ENCODE measurements at places on chromosomes 7 and 10. TPM values are rescaled to one million over a fixed set of nuclear protein-coding genes. Genes with fewer than 3 reads are reported as not detected.
A peak's percentile ranks its signal among the peaks of the same experiment; 100 is the strongest.

GRCh38 chr10:28628184-28628893 lies 49.0 kb upstream of the BAMBI start:
- H3K27ac ChIP-seq, result no peak overlapping the region
- peak; percentile 88 for DNase-seq
- no peak overlapping the region for H3K4me3 ChIP-seq
- peaks cover 13% of the 10 kb centered on the region for H3K4me1 ChIP-seq

DNA sequence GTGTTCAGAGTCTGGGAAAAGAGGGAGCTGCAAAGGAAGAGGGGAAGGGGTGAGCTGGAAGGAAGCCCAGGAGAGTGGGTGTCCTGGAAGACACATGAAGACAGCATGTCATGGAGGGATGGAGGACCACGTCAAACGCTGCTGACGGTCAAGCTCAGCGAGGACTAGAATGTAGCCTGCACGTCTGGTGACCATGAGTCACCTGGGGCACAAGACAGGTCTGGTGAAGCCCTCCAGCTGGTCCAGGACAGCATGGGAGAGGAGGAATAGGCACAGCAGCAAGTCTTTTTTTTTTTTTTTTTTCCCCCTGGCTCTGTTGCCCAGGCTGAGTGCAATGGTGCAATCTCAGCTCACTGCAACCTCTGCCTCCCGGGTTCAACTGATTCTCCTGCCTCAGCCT lies 19.6 kb upstream of the AMZ1 start:
- H3K27me3 ChIP-seq, result no peaks in the 10 kb centered on the region
- H3K4me1 ChIP-seq, result peaks cover 32% of the 10 kb centered on the region
- H3K4me3 ChIP-seq, result no peak overlapping the region
- H3K27ac ChIP-seq, result no peak overlapping the region
- H3K36me3 ChIP-seq, result no peaks in the 10 kb centered on the region
- DNase-seq, result no peak

The SPDYE2B gene
- not detected for polyA plus RNA-seq

DNA sequence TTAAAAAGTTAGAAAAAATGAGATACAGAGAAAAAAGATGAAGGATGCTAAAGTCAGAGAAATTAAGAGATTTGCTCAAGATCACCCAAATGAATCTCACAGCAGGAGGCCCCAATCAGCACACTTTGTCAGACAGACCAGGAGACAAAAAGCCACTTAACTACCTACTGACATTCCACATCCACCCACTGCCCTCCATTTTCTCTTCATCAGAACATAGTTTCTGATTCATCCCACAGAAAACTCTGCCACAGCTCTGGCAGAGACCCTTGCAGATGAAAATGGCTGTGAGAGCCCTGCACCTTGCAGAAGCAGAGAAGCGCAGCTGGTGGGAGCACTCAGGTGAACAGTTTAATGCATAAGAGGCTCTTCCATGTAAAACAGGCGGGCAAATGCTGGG lies 26.6 kb downstream of the DGKI start:
- no peak for DNase-seq
- H3K4me3 ChIP-seq, result no peak overlapping the region
- H3K27me3 ChIP-seq, result no peaks in the 10 kb centered on the region
- no peak overlapping the region for H3K27ac ChIP-seq
- no peaks in the 10 kb centered on the region for H3K36me3 ChIP-seq
- H3K4me1 ChIP-seq, result no peaks in the 10 kb centered on the region

The EVX1 gene
- not detected for polyA plus RNA-seq

The SUN3 gene
- polyA plus RNA-seq, result not detected

The RSPH10B2 gene
- 0.70 TPM for polyA plus RNA-seq

DNA sequence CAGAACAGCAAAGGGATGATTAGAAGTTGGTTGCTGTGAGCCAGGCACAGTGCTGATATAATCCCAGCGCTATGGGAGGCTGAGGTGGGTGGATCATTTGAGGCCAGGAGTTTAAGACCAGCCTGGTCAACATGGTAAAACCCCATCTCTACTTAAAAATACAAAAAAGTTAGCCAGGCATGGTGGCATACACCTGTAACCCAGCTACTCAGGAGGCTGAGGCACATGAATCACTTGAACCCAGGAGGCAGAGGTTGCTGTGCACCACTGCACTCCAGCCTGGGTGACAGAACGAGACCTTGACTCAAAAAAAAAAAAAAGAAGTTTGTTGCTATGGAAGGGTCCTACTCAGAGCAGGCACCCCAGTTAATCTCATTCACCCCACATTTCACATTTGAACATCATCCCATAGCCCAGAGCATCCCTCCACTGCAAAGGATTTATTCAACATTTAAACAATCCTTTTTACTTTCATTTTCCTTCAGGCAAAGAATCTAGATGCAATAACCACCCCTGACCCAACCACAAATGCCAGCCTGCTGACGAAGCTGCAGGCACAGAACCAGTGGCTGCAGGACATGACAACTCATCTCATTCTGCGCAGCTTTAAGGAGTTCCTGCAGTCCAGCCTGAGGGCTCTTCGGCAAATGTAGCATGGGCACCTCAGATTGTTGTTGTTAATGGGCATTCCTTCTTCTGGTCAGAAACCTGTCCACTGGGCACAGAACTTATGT lies 4.1 kb downstream of the IL6 start:
- no peak for DNase-seq
- H3K4me1 ChIP-seq, result peaks cover 7% of the 10 kb centered on the region
- H3K27me3 ChIP-seq, result no peaks in the 10 kb centered on the region

The NKX1-2 gene
- not detected for polyA plus RNA-seq

The ABCB4 gene
- 21.4 TPM for polyA plus RNA-seq

The PDK4 gene
- 23.8 TPM for polyA plus RNA-seq

DNA sequence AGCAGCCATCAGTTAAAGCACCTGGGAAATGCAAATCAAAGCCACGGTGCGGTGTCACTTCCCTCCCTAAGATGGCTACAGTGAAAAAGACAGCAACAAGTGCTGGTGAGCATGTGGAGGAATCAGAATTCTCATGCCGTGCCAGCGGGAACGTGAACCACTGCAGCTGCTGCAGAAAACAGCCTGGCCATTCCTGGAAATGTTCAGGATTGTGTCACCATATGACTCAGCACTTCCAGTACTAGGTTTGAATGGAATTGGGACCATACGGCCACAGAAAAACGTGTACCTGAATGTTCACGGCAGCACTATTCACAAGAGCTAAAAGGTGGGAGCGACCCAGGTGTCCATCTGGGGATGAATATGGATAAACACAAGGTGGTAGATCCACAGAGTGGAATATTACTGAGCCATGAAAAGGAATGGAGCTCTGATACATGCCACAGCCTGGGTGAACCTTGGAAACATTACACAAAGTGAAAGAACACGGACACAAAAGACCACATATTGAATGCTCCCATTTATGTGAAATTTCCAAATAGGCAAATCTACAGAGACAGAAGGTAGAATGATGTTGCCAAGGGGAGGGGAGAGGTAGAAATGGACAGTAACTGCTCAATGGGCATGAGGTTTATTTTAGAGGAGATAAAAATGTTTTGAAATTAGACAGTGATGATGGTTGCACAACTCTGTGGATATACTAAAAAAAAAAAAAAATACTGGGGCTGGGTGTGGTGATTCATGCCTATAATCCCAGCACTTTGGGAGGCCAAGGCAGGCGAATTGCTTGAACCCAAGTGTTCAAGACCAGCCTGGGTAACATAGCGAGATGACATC lies 61.6 kb downstream of the MICALL2 start:
- H3K27ac ChIP-seq, result no peak overlapping the region
- no peak for DNase-seq
- H3K27me3 ChIP-seq, result no peaks in the 10 kb centered on the region

The ERV3-1 gene
- 2.0 TPM for polyA plus RNA-seq

DNA sequence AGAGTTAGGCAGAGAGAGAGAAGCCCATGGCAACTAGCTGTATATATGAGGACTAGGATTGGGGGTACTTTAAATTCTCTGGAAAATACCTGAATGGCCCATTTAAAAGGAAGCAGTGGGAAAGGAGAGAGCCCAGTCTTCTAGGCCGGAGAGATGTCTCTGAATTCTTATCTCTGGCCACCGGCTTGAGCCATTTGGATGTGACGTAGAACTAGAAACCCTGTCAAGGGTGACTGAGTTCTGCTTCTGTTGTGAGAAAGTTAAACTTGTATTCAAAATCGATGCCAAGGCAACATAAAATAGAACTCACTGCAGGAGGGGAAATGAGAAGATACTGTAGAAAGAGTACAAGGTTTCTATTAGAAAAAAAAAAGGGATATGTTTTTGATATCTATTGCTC lies 6.3 kb upstream of the GSTK1 start:
- peak overlapping the region; percentile 35 for H3K27ac ChIP-seq
- no peaks in the 10 kb centered on the region for H3K36me3 ChIP-seq
- no peaks in the 10 kb centered on the region for H3K27me3 ChIP-seq
- H3K4me3 ChIP-seq, result no peak overlapping the region
- no peak for DNase-seq
- H3K4me1 ChIP-seq, result peaks cover 19% of the 10 kb centered on the region

The SPDYE9 gene
- polyA plus RNA-seq, result not detected

DNA sequence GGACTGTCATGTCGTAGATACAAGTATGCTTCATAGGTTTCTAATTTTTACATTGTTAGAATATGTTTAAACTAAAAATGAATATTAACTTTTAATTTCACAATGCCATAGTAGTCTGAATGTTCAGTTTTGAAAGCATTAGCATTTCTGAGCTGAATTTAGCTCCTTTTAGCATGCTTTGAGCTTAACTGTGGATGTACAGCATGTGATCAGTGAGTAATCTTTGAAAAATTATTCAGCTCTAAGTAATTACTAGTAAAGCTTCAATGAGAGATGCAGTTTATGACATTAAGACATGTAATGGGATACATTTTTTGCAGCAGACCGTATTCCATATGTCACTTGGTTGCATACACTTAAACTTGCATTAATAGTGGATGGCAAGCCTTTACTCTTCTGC lies 114.1 kb upstream of the WNT16 start:
- H3K36me3 ChIP-seq, result no peaks in the 10 kb centered on the region

The DGKI gene
- polyA plus RNA-seq, result 0.05 TPM

DNA sequence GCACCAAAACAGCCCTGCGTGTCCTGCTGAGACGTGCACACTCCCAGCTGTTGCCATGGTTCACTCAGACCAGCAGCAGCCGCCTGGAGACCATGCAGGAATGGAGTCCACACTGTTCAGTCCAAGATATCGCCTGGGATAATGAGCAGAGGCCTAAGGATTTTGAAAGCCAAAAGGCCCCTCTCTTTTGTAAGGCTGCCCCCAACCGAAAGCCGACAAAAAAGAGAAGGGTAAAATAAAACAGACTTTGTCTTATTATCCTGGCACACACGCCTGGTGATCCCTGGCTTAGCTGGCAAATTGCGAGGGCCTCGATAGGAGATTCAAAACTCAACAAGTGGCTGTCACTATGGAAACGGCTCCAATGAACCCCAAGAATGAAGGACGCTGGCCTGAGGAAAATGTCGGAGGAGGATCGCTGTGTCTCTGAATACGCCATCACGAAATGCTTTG lies 263.6 kb downstream of the SKIDA1 start:
- no peak overlapping the region for H3K4me3 ChIP-seq
- H3K4me1 ChIP-seq, result no peaks in the 10 kb centered on the region
- H3K36me3 ChIP-seq, result no peaks in the 10 kb centered on the region
- H3K27me3 ChIP-seq, result no peaks in the 10 kb centered on the region
- H3K27ac ChIP-seq, result no peak overlapping the region
- peak; percentile 15 for DNase-seq

GRCh38 chr7:50834679-50835078 lies 52.0 kb upstream of the GRB10 start:
- H3K27ac ChIP-seq, result no peak overlapping the region
- no peaks in the 10 kb centered on the region for H3K27me3 ChIP-seq
- H3K36me3 ChIP-seq, result no peaks in the 10 kb centered on the region

DNA sequence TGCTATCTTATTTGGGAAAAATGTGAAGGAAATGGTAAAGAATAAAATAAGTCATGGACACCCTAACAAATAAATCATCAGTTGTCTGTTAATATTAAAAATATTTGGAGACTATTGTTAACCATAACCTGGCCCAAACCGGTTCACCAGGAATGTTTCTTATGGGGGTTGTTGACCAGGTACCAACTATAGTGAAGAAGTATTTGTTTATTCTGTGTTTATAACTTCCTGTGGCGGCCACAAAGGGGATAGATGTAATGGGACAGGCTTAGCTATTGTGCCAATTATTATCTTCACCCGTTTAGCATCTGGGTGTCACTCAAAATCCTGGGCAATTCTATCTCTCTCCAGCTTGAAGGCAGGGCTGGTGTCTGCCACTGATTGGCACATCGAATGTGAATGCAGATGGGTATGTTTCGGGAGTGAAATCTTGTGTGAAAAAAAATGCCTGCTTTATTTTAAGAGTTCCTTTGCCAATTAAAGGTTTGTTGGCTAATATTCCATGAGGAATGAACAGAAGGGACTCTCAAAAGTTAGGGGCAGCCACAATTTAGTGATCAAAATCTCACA lies 500.9 kb downstream of the ARL4A start:
- H3K4me1 ChIP-seq, result no peaks in the 10 kb centered on the region
- H3K4me3 ChIP-seq, result no peak overlapping the region
- H3K27me3 ChIP-seq, result no peaks in the 10 kb centered on the region

DNA sequence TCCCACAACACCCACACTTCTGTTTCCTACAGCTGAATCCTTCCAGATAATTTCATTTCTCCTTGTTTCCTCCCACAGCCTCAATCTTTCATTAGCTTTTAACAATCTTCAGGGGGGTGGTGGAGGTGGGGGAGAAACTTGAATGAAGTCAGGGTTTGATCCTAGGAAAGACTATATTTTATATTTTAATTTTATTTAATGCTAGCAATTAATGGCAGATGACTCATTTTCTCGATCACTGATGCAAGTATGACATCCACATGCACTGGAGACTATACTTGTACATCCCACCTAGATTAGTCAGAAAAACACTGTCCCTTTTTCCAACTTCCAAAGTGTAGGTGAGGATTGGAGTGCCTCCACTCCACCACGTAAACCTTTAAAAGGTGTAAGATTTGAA lies 1181.3 kb upstream of the AUTS2 start:
- no peaks in the 10 kb centered on the region for H3K4me1 ChIP-seq
- no peak for DNase-seq
- no peak overlapping the region for H3K27ac ChIP-seq
- no peaks in the 10 kb centered on the region for H3K36me3 ChIP-seq

The CPED1 gene
- polyA plus RNA-seq, result 3.0 TPM

The OPN4 gene
- not detected for polyA plus RNA-seq

GRCh38 chr10:120039826-120040225 lies 147.3 kb downstream of the SEC23IP start:
- H3K27ac ChIP-seq, result no peak overlapping the region
- no peak overlapping the region for H3K4me3 ChIP-seq
- no peaks in the 10 kb centered on the region for H3K27me3 ChIP-seq
- no peaks in the 10 kb centered on the region for H3K36me3 ChIP-seq
- H3K4me1 ChIP-seq, result no peaks in the 10 kb centered on the region

GRCh38 chr7:16801111-16801542 lies 3.7 kb downstream of the AGR2 start:
- no peaks in the 10 kb centered on the region for H3K36me3 ChIP-seq
- H3K4me3 ChIP-seq, result no peak overlapping the region
- no peaks in the 10 kb centered on the region for H3K27me3 ChIP-seq
- H3K4me1 ChIP-seq, result no peaks in the 10 kb centered on the region
- no peak for DNase-seq

Measured in spleen (tissue), 13 donors.